ENCODE measurements at places on chromosomes 2 and 18.
A peak's percentile ranks its signal among the peaks of the same experiment; 100 is the strongest.

GRCh38 chr2:12818416-12819102 is 101.8 kb downstream of the TRIB2 start:
- H3K4me3 ChIP-seq, result no peak overlapping the region
- peaks cover 21% of the 10 kb centered on the region for H3K4me1 ChIP-seq

DNA sequence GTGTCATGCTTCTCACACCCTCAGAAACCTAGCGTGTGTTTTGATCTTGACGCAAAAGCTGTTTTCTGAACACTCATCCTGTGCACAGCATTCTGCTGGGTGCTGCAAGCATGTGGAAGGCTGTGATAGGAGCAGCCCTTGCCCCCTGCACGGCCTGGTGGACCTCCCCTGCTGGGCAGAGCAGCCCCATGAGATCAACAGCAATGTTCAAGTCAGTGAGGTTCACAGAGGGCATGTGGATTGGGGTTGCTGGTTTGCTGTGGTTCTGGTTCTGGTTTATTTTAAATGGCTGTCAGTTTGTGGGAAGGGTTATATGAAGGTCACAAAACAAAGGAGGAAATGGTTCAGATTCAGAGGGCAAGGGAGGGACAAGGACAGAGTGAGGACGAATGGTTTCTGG is 71.3 kb downstream of the SOWAHC start:
- H3K4me3 ChIP-seq, result no peak overlapping the region
- DNase-seq, result no peak
- H3K27ac ChIP-seq, result peak overlapping the region; percentile 8
- peaks cover 33% of the 10 kb centered on the region for H3K4me1 ChIP-seq

DNA sequence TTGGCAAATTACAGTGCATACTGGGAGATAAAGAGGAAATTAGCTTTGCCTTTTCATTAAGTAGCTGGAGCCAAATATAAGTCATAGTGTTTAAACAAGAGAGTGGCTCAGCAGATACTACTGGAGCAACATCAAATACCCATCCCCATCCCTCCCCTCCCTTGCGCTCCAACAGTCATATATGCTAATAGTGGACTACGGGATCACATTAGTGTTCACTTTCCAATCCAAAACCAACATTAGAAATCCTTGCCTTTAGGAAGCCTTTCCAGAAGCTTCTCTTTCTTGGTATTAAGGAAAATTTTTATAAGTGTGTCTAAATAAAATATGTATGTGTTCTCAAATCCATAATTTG is 1669.3 kb downstream of the SUCLG1 start:
- H3K4me3 ChIP-seq, result no peak overlapping the region
- peaks cover 11% of the 10 kb centered on the region for H3K4me1 ChIP-seq
- H3K27me3 ChIP-seq, result no peaks in the 10 kb centered on the region
- DNase-seq, result no peak
- H3K36me3 ChIP-seq, result no peaks in the 10 kb centered on the region

DNA sequence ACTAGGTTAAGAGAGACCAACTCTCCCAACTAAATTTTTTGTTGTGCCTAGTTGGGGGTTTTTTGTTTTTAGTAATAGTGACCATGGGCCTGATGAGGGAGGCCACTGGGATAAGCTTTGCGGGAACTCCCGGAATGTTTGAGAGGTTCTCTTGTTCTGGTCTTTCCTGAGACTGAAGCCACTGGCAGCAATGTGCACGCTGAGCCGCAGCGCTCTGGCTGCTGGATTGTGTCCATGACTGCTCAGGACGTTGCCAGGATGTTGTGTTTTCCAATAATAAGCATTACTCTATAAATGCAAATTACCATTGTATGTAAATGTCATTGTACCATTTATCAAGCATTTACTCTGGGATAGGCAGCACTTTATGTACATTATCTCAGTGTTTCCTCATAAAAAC is 126.1 kb downstream of the GALNT1 start:
- no peak overlapping the region for H3K4me3 ChIP-seq
- H3K4me1 ChIP-seq, result no peaks in the 10 kb centered on the region
- H3K36me3 ChIP-seq, result peaks cover 39% of the 10 kb centered on the region
- DNase-seq, result no peak

DNA sequence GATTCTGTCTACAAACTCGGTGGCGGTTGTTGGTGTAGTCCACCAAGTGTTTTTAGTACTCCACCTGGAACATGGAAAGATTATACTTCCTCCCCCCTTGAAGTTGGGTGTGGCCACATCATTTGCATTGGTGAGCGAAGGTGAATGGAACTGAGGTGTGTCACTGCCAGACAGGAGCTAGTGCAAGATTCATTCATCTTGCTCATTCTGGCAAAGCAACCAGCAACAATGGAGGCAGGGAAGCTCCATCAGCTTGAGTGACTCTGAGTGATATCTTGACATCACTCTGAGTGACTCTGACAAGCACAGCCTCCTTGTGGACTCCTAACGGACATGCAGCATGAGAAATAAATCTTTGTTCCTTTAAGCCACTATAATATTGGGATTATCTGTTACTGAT is 54.7 kb upstream of the SLC1A4 start:
- H3K27ac ChIP-seq, result no peak overlapping the region
- no peak overlapping the region for H3K4me3 ChIP-seq

DNA sequence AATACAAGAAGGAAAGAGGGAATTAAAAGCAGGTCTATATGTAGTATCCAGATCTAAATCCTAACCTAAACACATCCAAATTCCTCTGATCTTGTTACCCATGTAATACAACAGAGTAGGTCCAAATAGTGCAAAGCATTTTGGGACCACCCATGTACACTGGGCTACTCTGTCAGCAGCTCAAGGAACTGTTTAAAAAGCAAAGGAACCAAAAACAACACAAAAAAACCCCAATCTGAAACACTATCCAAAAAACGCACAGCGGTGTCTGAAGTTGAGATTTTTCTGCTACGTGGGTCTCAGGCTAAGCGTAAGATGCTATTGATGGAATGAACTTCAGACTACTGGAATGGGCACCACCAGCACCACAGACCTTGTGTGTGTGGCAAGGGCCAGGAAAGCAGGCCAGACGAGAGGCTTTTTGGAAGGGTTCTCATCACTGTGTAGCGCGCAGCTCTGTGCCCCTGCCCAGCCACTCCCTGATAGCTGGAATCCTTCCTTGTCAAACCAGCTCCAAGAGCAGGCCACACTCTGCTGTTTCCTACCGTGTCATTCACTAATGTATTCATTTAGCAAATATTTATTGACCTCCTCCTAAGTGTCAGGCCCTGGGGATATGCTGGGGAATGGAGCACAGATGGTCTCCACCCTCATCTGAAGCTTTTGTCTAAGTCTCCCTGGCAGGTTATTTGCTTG is 101.4 kb downstream of the COLEC12 start:
- H3K4me1 ChIP-seq, result peaks cover 53% of the 10 kb centered on the region
- no peak overlapping the region for H3K4me3 ChIP-seq

DNA sequence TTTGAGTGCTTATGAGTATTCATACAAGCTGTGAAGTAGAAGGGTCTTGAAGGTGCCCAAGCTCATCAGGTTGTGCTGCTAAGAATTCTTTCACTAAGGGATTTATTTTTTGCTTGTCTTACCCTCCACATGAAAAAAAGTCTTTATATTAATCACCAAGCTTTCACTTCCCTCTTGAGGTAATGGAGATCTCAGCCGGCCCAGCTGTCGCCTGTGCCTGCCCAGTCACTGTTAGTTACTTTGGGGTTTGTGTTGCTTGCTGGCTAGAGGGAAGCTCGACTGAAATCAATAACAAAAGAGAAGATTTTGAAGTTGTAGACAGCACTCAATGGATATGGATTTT is 21.9 kb downstream of the MC2R start:
- no peaks in the 10 kb centered on the region for H3K36me3 ChIP-seq
- H3K27ac ChIP-seq, result no peak overlapping the region
- peaks cover 7% of the 10 kb centered on the region for H3K4me1 ChIP-seq
- DNase-seq, result no peak
- peaks cover 8% of the 10 kb centered on the region for H3K27me3 ChIP-seq
